T-cell (primary cell): ENCODE measurements at places on chromosomes 13 and 19. TPM values are rescaled to one million over a fixed set of nuclear protein-coding genes. Genes with fewer than 3 reads are reported as not detected.

SIGLEC8 gene
- total RNA-seq, result not detected

FFAR3 gene
- total RNA-seq, result not detected

RNF17 gene
- total RNA-seq, result not detected

SPART gene
- 33.3 TPM for total RNA-seq

SLC6A16 gene
- total RNA-seq, result 8.1 TPM

CEBPA gene
- 1.8 TPM for total RNA-seq

COLGALT1 gene
- 70.8 TPM for total RNA-seq

ZNF556 gene
- not detected for total RNA-seq

DNA sequence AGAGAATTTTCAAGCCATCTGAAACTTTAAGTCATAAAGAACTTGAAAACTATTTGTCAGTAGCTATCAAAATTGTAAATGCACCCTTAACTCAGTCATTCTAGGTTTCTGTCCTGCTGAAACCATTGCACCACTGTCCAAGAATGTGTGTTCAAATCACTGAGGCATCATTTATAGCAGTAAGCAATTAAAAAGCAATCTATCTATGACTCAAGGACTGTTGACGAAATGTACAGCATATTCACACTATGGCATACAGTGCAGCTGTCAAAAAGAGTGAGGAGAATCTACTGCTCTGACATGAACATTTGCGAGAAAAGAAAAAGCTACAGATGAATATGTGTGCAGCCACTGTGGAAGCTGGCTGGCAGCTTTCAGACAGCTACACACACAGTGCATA lies 71.2 kb downstream of the ING1 start:
- no peak for DNase-seq

- DNase-seq, result no peak
Observed at GRCh38 chr19:41707871-41708371, 505 bp upstream of the CEACAM5 start.

- peak; percentile 40 for DNase-seq
Observed at GRCh38 chr19:41997121-41997850, 3.3 kb upstream of the ATP1A3 start.

- DNase-seq, result no peak
Observed at GRCh38 chr13:99659226-99659625, 158.0 kb downstream of the TM9SF2 start.

GRCh38 chr13:20337884-20338551 lies 105.9 kb upstream of the GJB6 start:
- DNase-seq, result no peak

GRCh38 chr13:52161181-52161646 lies 1.8 kb upstream of the NEK3 start:
- no peak for DNase-seq

GRCh38 chr13:51821606-51822005 lies 17.6 kb upstream of the DHRS12 start:
- DNase-seq, result no peak

GRCh38 chr19:53868892-53869804 lies 1.5 kb downstream of the MYADM start:
- DNase-seq, result peak; percentile 84

- DNase-seq, result no peak
Observed at GRCh38 chr19:1871140-1871597, 7.8 kb upstream of the KLF16 start.

DNA sequence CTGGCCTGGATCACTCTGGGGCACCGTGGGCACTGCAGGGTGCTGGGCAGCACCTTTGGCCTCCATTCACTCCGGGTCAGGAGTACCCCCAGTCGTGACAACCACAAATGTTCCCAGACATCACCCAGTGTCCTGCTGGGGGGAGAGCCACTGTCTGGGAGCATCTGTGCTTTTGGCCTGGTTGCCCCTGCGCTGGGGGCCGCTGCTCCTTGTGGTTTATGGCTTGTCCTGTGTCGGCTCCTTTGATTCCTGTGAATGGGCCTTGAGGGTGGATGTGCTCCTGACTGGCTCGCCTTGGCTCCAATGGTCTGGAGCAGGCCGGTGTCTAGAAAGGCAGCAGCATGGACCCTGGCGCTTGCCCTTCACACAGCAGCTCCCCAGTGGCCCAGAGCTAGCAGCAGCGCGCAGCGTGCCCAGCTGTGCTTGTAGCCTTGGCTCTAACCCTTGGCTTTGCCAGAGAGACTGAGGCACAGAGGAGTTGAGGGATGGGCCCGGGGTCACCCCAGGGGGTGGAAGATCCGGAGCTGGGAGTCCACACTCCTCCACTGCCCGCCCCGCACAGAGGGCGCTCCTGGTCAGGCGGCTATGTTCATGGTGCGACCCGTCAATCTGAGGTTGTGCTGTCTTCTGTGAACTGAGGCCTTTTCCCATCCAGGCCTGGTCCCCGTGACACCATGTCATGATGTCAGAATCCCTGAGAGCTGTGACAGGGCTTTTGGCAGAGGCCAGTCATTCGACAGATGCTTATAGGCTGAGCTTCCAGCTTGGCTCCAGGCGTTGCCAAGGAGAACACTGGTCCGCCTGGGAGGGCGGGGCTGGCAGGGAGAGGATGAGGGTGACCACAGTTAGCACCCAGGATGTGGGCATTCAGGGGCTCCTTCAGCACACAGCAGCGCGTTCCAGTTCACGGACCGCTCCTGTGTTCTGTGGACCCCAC lies 4.1 kb downstream of the DAZAP1 start:
- peak; percentile 27 for DNase-seq

DNA sequence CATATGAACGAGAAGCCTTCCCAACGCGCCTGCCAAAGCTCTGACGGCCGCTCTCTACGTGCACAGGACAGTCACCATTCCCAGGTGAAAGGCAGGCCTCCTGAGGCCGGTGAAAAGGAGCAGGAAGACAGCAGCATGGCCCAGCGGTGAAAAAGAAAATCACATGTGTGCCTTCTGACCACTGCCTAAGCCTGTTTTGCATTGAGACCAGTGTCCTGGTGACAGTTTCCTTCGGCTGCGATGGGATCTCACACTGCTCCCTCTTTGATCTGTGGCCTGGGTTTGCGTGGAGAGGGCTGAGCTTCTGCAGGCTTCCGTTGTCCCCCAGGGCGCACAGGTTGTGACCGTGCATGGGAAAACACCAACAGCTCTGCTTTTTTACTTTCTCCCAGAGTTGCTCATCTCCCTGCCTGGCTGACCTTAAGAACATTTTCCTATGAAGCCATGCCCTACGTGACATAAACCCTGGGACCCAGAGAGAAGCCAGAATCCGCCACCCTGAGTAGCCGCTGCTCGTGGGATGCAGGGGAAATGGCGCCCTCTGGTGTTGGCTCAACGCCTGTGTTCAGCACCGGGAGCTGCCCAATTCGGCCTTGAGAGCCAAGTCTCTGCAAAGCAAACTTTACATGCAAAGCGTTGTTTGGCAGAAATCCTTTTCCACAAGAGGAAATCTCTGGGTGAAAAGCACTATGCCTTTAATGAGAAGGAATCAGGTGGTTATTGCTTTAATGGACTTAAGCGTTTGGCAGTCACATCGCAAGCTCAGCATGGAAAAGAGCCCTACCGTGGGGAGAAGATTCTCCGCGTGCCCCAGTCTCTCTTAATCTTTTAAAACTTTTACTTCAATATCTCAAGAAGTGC lies 112.2 kb upstream of the GPR12 start:
- peak; percentile 31 for DNase-seq

DNA sequence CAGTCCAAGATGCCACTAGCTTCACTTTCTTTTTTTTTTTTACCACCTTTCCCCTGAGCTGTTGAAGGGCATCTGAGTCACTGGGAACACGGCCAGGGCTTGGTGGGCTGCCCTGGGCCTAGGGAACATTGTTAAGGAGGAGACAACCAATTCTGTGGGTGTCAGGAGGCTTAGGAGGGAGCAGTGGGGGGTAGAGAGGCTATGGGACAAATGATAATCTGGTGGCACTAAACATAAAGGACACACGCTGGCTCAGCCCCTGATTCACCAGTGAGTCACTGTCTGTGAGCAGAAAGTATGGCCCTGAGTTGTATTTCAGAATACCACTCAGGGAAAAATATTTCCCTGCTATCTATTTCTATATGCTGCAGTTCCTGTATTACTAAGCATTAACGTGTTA lies 207.8 kb downstream of the DCLK1 start:
- no peak for DNase-seq

DNA sequence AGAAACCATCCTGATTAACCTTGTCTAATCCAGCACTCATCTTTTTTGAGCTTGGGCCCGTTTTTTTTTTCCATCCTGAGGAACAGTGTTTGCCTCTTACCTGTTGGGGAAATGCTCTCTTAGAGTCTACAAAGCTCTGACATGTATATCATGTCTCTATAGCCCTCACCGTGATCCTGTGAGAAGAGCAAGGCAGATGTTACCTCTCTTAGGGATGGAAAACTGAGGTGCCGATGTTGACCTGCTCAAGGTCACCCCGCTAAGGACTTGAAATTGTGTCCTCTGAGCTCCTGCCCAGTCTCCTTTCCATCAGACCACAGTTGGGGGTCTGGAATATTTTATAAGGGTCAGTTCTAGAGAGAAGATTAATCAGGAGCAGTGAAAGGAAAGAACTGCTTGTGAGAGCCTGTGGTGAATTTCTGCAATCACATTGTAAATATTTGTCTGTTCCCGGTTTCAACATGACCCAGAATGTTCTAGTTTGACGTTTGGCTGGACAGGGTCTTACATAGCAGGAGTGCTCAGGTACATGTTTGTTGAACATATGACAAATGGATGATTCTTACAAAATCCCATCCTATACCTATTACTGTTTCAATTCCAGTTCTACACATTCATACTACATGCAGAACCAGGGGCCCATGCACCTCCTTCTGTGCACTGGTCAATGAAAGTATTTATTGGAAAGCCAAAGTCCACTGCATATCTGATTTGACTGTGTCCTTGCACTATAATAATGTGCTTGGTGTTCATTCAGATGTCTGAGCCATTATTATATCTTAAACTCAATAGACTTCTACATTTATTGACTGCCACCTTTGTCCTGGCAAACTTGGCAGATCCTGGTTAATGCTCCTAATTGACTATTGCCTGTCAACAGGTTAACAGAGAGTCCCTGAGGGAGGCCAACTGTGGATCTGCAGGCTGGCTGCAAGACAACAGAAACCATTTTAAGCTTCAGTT lies 12.1 kb downstream of the SLC25A15 start:
- DNase-seq, result no peak

- no peak for DNase-seq
Observed at GRCh38 chr13:97135883-97136282, 86.2 kb upstream of the MBNL2 start.

- DNase-seq, result no peak
Observed at GRCh38 chr13:113535381-113535781, 44.9 kb upstream of the DCUN1D2 start.

DNA sequence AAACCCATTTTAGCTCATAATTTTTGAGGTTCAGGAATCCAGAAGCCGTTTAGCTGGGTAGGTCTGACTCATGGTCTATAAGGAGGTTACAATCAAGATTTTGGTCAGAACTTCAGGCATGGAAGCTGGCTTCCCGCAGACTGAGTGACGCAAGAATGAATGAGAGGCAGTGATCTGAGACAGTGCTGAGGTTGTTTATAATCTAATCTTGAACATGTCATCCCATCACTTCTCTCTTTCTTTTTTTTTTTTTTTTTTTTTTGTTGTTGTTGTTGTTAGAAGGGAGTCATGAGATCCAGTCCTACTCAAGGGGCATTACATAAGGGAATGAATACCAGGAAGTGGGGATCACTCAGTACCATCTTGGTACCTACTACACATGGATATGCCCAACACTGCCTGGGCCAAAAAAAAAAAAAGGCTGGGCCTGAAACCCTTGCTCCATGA lies 217.4 kb downstream of the DLEU7 start:
- no peak for DNase-seq

GRCh38 chr13:42474954-42475353 lies 99.0 kb upstream of the TNFSF11 start:
- DNase-seq, result no peak
